Right renal cortex interstitium (tissue), 3 donors: ENCODE measurements at places on chromosomes 5 and 9. TPM values are rescaled to one million over a fixed set of nuclear protein-coding genes. Genes with fewer than 3 reads are reported as not detected.

DNA sequence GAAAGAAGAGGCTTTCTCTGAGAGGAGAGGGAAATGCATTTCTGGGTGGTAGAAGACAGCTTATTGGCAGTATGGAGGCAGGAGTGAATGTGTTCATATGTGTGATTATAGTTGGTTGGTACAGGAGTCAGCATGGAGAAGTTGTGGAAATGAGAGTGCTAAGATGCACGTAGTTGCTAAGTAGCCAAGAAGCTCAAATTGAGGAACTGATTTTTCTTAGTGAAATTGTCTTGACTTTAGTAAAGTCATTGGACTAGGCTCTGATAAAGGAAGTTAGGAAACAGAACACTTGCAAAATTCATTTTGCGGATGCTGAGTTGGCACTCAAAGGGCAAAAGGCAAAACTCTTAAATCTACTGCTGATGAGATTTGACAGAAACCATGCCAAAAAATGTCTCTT lies 158.9 kb upstream of the VCAN start:
- DNase-seq: no peak

DNA sequence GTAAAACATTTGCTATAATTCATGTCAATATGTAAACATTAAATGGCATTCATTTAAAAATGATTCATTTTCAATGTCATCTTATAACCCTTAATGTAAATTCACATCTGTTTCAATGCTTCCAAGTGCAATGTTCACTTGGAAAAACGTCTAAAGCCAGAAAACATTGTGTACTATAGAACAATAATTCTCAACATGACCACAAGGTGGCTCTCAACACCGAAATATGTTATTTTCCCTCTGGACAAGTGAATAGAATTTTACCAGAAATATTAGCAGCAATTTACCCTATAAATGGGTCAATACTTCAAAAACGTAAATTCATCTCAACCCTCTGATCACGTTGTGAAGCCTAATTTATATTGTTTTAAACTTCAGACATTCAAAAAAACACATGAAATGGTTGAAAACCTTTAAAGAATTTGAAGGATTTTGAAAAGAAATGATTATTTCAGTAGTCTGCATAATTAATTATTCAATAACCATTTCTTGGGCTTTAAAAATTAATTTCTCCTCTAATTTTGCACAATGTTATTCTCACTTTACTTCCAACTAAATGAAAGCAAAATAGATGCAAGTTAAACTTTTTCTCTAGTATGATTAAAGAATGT lies 11.0 kb downstream of the CDH10 start:
- DNase-seq: no peak

DNA sequence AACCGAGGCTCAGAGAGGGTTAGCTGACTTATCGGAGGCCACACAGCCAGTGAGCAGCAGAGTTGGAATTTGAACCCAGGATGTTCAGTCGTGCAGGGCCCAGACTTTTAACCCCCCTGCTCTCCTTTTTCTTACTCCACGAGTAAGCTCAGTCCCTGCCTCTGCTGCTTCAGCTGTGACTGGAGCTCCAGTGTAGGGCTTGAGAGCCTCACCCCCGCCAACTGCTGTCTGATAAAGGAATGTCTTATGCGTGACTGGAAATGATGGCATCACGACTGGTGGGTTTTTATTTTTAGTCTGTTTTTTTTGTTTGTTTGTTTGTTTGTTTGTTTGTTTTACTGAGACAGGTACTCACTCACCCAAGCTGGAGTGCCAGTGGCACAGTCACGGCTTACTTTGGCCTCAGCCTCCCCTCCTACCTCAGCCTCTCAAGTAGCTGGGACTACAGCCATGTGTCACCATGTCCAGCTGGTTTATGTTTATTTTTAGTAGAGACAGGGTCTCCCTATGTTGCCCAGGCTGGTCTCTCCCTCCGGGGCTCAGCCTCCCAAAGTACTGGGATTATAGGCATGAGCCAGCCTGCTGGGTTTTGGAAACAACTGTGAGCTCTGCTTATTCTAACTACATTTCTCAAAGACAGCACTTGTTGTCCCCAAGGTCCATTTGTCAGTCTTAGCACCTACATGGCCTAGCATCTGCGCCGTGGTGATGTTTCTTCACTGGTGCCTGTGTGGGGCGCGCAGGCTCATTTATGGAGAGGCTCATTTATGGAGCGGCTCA lies 52.5 kb upstream of the NCS1 start:
- DNase-seq: no peak

DNA sequence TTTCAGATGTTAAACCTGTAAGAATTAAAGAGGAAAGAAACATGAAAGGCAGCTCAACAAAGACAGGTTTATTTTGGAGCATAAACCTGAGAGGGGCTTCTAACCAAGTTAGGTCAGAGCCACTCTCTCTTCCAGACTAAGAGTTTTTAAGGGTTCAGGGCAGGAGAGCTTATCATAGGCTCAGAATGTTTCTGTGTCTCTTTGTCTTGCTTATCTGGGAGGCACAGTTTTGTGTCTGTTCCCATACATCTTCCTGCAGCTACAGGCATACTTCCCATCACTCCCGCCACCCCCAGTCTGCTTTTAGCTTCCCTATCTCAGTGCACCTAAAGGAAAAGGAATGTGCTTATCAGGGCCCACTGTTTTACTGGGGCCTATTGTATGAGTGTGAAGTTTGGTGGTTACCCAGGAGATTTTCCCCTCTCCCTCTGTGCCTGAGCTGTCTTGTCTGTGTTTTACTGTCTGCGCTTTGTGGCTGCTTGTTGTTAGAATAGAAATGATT lies 21.9 kb downstream of the CD14 start:
- no peak for DNase-seq

GRCh38 chr9:31908158-31908890 lies 476.1 kb upstream of the ACO1 start:
- no peak for DNase-seq

GRCh38 chr9:33752130-33752637 lies 43.2 kb upstream of the PRSS3 start:
- DNase-seq: no peak

DNA sequence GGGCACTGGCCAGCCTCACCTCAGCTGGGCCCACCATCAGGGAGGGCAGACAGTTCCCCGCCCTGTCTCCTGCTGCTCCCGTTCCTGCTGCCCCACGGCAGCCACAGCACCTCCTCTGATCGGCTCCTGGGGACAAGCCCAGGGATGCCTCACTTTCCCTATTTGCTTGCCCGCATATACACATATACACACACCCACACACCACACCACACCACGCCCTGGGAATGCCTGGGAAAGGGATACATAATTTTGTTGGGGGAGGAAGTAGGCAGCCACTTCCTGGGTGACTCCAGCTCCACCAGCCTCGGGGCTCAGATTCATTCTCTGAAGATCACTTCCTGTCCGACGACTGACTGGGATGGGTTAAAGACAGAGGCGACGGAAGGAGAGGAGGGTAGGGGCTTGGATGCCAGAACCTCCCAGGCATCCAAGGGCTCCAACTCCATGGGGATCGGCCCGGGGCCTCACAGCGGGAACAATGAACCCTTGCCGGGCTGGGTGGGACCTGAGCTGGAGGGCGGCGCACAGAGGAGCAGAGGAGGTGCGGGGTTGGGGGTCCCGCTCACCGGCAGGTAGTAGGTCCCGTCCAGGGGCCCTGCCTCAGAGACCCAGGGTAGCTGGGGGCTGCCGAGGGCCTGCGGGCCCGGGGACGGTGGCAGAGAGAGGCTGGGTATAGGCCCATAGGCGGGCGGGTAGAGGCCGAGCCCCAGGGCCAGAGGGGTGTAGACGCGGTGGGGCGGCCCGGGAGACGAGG lies 2.0 kb upstream of the MZB1 start:
- DNase-seq: no peak

DNA sequence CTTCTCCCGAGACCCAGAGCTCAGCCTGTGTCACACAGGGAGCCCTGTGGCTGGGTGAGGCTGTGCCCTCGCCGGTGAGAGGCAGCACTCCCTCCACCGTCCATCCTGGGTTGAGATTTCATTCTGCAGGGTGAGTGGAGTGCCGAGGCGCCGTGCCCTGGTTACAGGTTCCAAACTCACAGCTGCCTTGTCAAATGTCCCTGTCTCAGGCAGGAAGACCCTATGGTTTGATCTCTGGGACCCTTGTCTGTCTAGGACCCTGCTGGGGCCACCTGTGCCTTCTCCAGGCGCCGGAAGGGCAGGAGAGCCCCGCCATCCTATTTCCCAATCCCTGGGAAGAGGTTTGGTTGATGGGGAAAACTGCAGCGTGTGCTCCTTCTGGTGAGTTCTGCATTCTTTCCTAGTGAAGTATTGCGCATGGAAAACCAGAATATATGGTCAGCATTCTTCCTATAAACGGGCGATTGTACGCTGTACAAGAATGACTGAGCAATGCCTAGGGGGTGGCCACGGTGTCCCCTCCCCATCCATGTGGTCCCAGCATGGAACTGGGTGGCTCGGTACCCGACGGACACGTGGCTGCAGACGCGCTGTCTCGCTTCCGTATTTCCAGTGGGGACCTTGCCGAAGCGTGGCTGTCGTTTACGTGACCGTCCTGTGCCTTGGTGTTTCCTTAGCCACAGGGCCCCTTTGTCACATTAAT lies 95.9 kb upstream of the COL5A1 start:
- no peak for DNase-seq

DNA sequence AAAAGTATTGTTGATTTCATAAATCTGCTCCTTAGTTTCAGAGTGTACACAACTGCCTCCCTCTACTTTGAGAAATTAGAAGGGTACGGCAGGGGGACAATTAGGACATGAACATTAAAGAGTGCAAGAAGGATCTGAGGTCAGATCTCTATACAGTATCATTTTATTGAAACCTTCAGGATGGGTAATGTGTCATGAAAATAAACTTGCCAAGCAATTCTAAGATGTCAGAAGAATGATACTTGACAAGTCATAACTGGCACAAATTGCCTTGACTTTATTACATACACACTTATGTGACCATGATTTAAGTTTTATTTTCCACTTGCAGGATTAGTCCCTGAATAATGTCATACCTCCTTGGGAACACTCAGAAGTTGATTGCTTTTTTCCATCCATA lies 92.8 kb downstream of the PLPP1 start:
- no peak for DNase-seq

- DNase-seq: no peak
Measured at GRCh38 chr5:28344836-28345433, 1306.5 kb upstream of the CDH9 start.

- DNase-seq: no peak
Measured at GRCh38 chr5:112210430-112211005, 208.6 kb downstream of the EPB41L4A start.

DNA sequence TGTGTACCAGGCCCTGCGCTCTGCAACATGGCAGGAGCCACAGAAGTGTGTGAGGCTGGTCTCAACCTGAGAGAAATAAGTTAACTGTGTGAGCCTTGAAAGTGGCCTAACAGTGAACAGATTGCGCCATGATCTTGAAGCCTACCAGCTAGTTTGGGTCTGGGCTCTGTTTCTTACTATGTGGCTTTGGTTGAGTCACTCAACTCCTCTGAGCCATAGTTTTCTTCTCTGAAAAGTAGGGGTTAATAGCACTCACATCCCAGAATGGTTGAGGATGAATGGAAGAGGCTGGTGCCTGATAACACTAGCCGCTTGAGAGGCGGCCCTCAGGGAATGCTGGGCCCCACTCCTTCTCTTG lies 121.5 kb downstream of the RGS3 start:
- DNase-seq: no peak

DNA sequence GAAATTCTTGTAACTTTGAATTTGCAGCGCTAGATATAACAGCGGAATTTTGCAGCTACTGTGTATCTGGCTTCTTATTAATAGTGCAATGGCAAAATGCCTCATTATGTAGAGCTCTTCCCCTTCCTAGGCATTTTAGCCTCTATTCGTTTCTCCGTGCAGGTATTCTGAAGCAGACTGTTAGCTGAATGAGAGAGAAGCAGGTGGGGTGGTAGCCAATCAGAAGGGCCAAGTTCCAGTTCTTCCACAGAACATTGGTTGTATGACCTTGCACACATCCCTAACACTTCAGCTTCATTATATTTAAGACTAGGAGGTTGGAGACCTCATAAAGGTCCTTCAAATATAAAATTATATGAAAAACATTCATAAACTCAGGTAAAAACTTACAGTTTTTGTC lies 1.2 kb upstream of the VPS13A start:
- DNase-seq: no peak

DNA sequence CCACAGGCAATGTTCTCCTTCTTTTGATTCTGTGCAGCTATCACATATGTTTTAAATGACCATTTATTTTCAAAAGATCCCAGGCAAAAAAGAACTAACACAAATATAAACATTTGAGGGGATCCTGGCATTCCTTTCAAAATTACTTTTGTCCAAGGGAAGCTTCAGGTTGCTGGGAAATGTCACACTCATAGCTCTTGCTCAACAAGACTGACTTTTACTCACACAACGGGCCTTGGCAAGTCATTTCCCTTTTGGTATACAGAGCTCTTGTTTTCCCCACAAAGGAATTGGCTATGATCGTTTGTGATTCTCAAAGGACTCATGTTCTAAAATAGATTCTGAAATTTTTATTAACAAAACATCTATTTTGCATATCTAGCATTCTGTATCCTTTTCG lies 4.5 kb upstream of the PALM2AKAP2 start:
- DNase-seq: no peak

- DNase-seq: no peak
Measured at GRCh38 chr9:27538647-27539046, 9.0 kb upstream of the MOB3B start.

DNA sequence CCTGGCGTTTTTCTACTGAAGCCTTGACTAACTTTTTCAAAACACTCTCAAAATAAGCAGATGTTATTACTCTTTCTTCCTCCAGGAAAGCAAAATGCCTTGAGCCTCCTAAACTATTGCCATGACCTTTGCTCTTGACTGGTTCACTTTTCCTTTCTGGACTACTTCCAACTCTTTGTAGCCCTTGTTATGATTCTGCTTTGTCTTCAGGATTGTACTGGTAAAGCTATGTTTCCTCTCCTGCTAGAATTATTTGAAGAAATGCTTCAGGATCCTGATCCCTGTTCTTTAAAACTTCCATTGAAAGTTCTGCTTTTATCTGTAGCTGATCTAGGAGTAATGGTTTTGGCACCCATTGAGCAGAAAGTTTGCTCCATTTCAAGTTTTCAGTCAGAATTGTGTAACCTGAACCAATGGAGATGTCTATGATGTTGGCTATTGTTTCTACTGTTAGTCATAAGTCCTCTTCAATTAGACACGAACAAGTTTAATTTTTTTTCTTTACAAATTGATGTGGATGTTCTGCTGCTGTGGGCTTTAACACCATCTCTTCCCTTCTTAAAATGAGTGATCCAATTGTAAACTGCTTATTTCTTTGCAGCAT lies 1356.4 kb downstream of the EFNA5 start:
- no peak for DNase-seq

DNA sequence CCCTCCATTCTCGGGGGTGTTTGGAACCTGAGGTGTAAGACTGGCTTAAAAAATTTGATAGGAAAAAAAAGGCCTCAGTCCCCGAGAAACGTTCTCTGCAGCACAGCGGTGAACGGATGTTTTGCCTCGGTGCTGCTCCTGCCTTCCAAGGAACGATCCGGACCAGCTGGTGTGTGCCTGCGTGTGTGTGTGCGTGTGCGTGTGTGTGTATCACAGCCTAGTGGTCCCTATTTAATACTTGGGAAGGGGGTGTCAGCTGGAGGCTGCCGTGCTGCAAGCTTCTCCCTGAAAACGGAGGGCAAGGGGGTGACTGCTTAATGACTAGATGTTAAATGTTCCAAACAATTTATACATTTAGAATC lies 76.9 kb downstream of the LHX2 start:
- no peak for DNase-seq

The COL15A1 gene
- 25.8 TPM for polyA plus RNA-seq

The DEPDC1B gene
- 27.1 TPM for polyA plus RNA-seq

The LCN2 gene
- 0.29 TPM for polyA plus RNA-seq

The CCDC192 gene
- 1.1 TPM for polyA plus RNA-seq

The MARVELD2 gene
- 27.3 TPM for polyA plus RNA-seq

The SPINK5 gene
- polyA plus RNA-seq: 0.42 TPM

The ALDH7A1 gene
- polyA plus RNA-seq: 165 TPM

The FAM200C gene
- 14.5 TPM for polyA plus RNA-seq

The PCDHB8 gene
- polyA plus RNA-seq: 1.5 TPM

The ADGRV1 gene
- 10.2 TPM for polyA plus RNA-seq

The SLC46A2 gene
- 0.12 TPM for polyA plus RNA-seq

The GNA14 gene
- 16.7 TPM for polyA plus RNA-seq
